ENCODE measurements at places on chromosomes 2 and 18. TPM values are rescaled to one million over a fixed set of nuclear protein-coding genes. Genes with fewer than 3 reads are reported as not detected.

Gene HOXD12
- total RNA-seq, result not detected

- no peak overlapping the region for H3K4me3 ChIP-seq
- no peak overlapping the region for H3K27ac ChIP-seq
- H3K36me3 ChIP-seq, result no peaks in the 10 kb centered on the region
- H3K27me3 ChIP-seq, result no peaks in the 10 kb centered on the region
- no peaks in the 10 kb centered on the region for H3K4me1 ChIP-seq
These were observed 1143.5 kb upstream of the CELF4 start for GRCh38 chr18:38709122-38709521.

- no peaks in the 10 kb centered on the region for H3K4me1 ChIP-seq
- no peak overlapping the region for H3K4me3 ChIP-seq
- no peak overlapping the region for H3K27ac ChIP-seq
- no peaks in the 10 kb centered on the region for H3K27me3 ChIP-seq
- DNase-seq, result no peak
- H3K36me3 ChIP-seq, result no peaks in the 10 kb centered on the region
These were observed 1.1 kb upstream of the SCN9A start for GRCh38 chr2:166376873-166377272.

GRCh38 chr2:178330175-178331017 lies 120.6 kb downstream of the PRKRA start:
- H3K36me3 ChIP-seq, result no peaks in the 10 kb centered on the region
- H3K4me3 ChIP-seq, result no peak overlapping the region
- no peaks in the 10 kb centered on the region for H3K4me1 ChIP-seq

Gene FAM161A
- total RNA-seq, result 2.2 TPM

Gene CYP20A1
- total RNA-seq, result 36.6 TPM

- peaks cover 8% of the 10 kb centered on the region for H3K4me1 ChIP-seq
- H3K36me3 ChIP-seq, result no peaks in the 10 kb centered on the region
- no peak for DNase-seq
- H3K4me3 ChIP-seq, result no peak overlapping the region
- H3K27ac ChIP-seq, result no peak overlapping the region
These were observed 125.6 kb upstream of the DLX2 start for GRCh38 chr2:172228177-172228808.

Gene GRB14
- total RNA-seq, result 0.69 TPM

DNA sequence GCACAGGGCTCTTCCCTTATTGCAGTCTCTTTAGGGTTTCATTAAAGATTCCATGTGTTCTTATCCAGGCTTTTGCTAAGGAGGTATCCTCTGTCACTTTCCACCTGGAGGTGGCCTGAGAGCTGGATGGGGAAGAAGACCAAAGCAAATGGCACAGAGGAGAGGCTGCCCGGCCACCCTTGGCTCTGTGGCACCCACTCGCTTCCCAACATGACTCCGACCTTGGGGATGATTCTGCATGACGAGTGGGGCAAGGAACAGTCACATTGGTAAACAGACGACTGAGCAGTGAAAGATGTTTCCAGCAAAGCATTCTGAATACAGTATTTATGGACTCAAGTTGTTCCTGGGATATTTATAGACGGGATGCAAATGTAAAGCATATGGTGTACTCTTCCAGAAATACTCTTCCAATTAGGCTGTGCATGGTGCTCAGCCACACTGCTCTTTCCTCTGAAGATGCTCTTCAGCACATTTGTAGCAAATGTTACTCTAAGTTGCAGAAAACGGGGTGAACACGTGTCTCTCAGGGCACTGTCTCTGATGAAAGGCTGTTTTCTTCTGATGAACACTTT lies 377.1 kb upstream of the HS6ST1 start:
- H3K27me3 ChIP-seq, result no peaks in the 10 kb centered on the region
- DNase-seq, result no peak
- no peak overlapping the region for H3K27ac ChIP-seq

DNA sequence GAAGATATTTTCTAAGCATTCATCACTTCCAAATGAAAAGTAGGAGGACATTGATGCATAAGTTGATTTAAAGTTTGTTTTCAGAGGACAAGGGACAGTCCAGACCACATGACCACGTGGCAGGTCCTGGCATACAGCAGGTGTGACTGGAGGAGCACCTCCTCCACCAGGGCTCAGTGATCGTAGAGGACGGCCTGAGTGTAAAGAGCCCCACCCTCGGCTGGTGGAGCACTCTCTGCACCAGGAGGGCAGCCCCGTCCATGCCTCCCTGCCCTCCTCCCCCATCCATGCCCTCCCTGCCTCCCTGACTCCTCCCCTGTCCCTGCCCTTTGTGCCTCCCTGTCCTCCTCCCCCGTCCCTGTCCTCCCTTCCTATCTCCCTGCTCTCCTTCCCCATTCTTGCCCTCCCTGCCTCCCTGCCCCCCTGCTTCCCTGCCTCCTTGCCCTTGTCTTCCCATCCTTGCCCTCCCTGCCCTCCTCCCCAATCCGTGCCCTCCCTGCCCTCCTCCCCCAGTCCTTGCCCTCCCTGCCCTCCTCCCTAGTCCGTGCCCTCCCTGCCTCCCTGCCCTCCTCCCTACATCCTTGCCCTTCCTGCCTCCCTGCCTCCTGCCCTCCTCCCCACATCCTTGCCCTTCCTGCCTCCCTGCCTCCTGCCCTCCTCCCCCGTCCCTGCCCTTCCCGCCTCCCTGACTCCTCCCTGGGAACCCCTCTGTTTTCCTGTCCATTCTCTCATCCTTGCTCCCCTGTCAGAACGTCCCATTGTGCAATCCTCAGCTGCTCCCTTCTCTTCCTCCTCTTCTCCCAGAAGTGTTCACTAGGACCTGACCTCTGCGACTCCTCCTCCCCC lies 47.9 kb downstream of the ANKMY1 start:
- no peaks in the 10 kb centered on the region for H3K36me3 ChIP-seq
- no peak overlapping the region for H3K27ac ChIP-seq
- H3K4me3 ChIP-seq, result no peak overlapping the region
- H3K4me1 ChIP-seq, result peaks cover 14% of the 10 kb centered on the region

Gene RRM2
- 7.9 TPM for total RNA-seq

Gene NAT8
- total RNA-seq, result not detected

DNA sequence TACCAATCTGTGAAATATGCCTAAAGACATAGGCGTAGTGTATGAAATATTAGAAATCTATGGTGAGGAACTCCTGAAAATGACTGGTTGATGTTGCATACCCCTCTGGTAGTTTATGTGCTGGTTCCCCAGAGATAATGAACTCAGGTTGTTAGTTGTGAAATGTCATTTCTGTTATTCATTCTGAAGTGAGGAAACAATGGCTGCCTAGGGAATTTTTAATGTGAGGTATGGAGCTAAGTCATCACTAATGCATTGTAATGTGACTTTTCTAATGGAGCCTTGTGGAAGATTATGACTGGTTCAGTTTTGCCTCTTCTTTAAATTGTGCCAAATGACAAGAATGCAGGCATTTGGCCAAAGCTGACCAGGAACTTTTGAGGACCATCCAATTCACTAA lies 61.6 kb upstream of the RAB27B start:
- no peaks in the 10 kb centered on the region for H3K27me3 ChIP-seq
- no peak overlapping the region for H3K27ac ChIP-seq
- no peak for DNase-seq
- no peak overlapping the region for H3K4me3 ChIP-seq
- H3K36me3 ChIP-seq, result no peaks in the 10 kb centered on the region

GRCh38 chr18:30920757-30921156 lies 121.8 kb downstream of the DSC3 start:
- no peak overlapping the region for H3K4me3 ChIP-seq
- no peak for DNase-seq
- no peaks in the 10 kb centered on the region for H3K36me3 ChIP-seq
- no peak overlapping the region for H3K27ac ChIP-seq

- H3K4me1 ChIP-seq, result no peaks in the 10 kb centered on the region
- no peaks in the 10 kb centered on the region for H3K27me3 ChIP-seq
- no peak overlapping the region for H3K4me3 ChIP-seq
- peaks cover 6% of the 10 kb centered on the region for H3K36me3 ChIP-seq
- H3K27ac ChIP-seq, result no peak overlapping the region
These were observed 110.6 kb downstream of the ZNF532 start for GRCh38 chr18:58975296-58975695.

- no peak for DNase-seq
- peaks cover 4% of the 10 kb centered on the region for H3K36me3 ChIP-seq
- no peak overlapping the region for H3K4me3 ChIP-seq
These were observed 91.3 kb upstream of the CCDC141 start for GRCh38 chr2:179141206-179141605.

- H3K36me3 ChIP-seq, result no peaks in the 10 kb centered on the region
- H3K27me3 ChIP-seq, result no peaks in the 10 kb centered on the region
- no peak for DNase-seq
- H3K4me3 ChIP-seq, result no peak overlapping the region
These were observed 87.2 kb downstream of the SMAD7 start for GRCh38 chr18:48863432-48864065.

- no peaks in the 10 kb centered on the region for H3K36me3 ChIP-seq
- no peaks in the 10 kb centered on the region for H3K27me3 ChIP-seq
- H3K27ac ChIP-seq, result no peak overlapping the region
- H3K4me3 ChIP-seq, result no peak overlapping the region
- no peaks in the 10 kb centered on the region for H3K4me1 ChIP-seq
These were observed 74.4 kb upstream of the ASB18 start for GRCh38 chr2:236338495-236339184.

- peaks cover 26% of the 10 kb centered on the region for H3K4me1 ChIP-seq
- peak overlapping the region; percentile 82 for H3K27ac ChIP-seq
- no peaks in the 10 kb centered on the region for H3K27me3 ChIP-seq
- no peaks in the 10 kb centered on the region for H3K36me3 ChIP-seq
These were observed 1.3 kb upstream of the TGFBRAP1 start for GRCh38 chr2:105330681-105331375.

DNA sequence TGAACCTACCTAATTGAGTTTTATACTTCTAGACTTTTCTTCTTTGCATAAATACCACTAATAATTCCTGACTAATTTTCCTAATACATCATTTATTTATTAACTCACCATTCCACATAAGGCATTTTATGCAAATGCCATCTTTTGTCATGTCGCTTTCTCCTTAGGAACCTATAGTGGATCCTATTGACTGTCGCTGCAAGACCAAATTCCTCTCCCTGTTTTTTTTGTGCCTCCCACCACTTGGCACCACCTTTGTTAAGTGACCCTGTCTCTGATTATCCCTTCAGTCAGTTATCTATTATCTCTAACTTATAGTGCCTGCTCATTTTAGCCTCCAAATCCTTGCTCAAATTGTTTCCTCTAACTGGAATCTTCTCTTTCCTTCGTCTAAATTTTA lies 19.5 kb downstream of the UNC80 start:
- no peaks in the 10 kb centered on the region for H3K27me3 ChIP-seq
- no peaks in the 10 kb centered on the region for H3K36me3 ChIP-seq
- H3K4me3 ChIP-seq, result no peak overlapping the region
- H3K27ac ChIP-seq, result no peak overlapping the region

DNA sequence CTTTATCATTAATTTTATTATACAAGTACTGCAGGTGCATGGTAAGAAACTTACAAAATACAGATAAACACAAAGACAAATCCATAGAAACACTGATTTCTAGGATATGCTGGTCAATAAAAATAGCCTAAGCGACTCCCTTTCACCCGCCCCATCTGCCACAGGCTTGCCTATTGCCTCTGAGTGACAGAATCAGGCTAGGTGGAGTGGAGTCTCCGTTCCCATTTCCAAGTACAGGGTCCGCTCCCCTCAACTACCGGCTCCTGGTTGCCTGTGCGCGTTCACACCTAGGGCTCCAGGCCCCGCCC lies 201 bp upstream of the TRAPPC12 start:
- no peak for DNase-seq
- peak overlapping the region; percentile 89 for H3K4me3 ChIP-seq
- peaks cover 44% of the 10 kb centered on the region for H3K4me1 ChIP-seq
- no peaks in the 10 kb centered on the region for H3K27me3 ChIP-seq
- H3K27ac ChIP-seq, result peak overlapping the region; percentile 87

Gene CYP1B1
- total RNA-seq, result not detected

- no peak overlapping the region for H3K27ac ChIP-seq
- no peaks in the 10 kb centered on the region for H3K27me3 ChIP-seq
- no peak overlapping the region for H3K4me3 ChIP-seq
- no peaks in the 10 kb centered on the region for H3K36me3 ChIP-seq
These were observed 73.6 kb upstream of the RTN4 start for GRCh38 chr2:55123851-55124269.

DNA sequence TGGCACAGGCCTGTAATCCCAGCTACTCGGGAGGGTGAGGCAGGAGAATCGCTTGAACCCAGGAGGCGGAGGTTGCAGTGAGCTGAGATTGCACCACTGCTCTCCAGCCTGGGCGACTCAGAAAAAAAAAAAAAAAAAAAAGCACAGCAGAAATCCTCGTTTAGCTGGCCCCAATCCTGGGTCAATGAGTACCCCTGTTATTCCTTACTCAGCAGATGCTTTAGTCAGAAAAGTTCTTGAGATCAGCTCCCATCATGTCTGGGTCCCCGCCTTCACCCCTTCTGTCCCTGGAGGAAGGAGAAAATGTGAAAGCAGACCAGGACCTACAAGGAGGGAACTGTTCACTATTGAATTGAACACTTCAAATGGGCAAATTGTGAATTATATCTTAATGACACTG lies 16.4 kb upstream of the KCNG3 start:
- no peak for DNase-seq
- H3K4me3 ChIP-seq, result no peak overlapping the region
- H3K27ac ChIP-seq, result no peak overlapping the region
- no peaks in the 10 kb centered on the region for H3K4me1 ChIP-seq

DNA sequence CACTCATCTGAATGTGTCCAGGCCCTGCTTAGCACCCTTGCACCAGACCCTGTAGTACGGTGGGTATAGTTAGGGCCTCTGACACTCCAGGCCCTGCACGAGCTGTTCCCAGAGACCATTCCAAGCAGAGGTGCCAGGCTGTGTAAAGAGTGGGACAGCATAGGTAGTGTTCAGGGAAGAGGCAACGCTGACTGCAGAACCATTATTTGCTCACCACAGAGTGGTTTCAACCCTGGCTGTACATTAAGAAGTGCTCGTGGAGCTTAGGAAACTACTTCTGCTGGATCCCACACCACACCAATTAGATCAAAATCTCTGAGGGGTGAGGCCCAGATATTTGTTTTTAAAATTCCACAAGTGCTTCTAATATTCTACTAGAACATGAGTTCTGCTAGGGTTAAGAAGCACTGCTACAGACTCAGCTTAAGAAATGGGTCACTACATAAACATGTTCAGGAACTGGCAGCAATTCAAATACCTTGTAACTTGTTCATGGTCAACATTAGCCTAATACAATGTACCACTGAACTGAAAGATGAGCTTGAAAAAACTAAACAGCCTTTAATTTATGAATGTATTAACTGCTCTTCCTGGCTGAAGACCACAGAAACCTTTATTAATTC lies 183.0 kb downstream of the MYO5B start:
- no peak overlapping the region for H3K4me3 ChIP-seq
- H3K4me1 ChIP-seq, result no peaks in the 10 kb centered on the region
- peaks cover 2% of the 10 kb centered on the region for H3K27me3 ChIP-seq

GRCh38 chr2:42114091-42114490 lies 55.1 kb upstream of the EML4 start:
- no peak for DNase-seq
- H3K36me3 ChIP-seq, result no peaks in the 10 kb centered on the region
- H3K27me3 ChIP-seq, result no peaks in the 10 kb centered on the region
- H3K27ac ChIP-seq, result no peak overlapping the region
- no peak overlapping the region for H3K4me3 ChIP-seq
- H3K4me1 ChIP-seq, result peaks cover 43% of the 10 kb centered on the region

Gene SLC1A4
- 22.1 TPM for total RNA-seq
